ENCODE measurements at places on chromosomes 4 and X. TPM values are rescaled to one million over a fixed set of nuclear protein-coding genes. Genes with fewer than 3 reads are reported as not detected.

The S100P gene
- 1.2 TPM for total RNA-seq

The DAPP1 gene
- 71.1 TPM for total RNA-seq

The CPLX1 gene
- not detected for total RNA-seq

The GLRA3 gene
- not detected for total RNA-seq

The AMBN gene
- not detected for total RNA-seq

The SHISA3 gene
- total RNA-seq: not detected

The MAGEC3 gene
- not detected for total RNA-seq

The CCDC120 gene
- total RNA-seq: 9.3 TPM

The HELT gene
- not detected for total RNA-seq

The CDKL2 gene
- total RNA-seq: 0.79 TPM

The SYN1 gene
- total RNA-seq: not detected

All from placental epithelial cell (primary cell).